ENCODE measurements at places on chromosomes 13 and 19. TPM values are rescaled to one million over a fixed set of nuclear protein-coding genes. Genes with fewer than 3 reads are reported as not detected.

- H3K27ac ChIP-seq, result peak overlapping the region; percentile 3
- H3K36me3 ChIP-seq, result no peaks in the 10 kb centered on the region
- peaks cover 28% of the 10 kb centered on the region for H3K4me1 ChIP-seq
- H3K27me3 ChIP-seq, result no peaks in the 10 kb centered on the region
- peak; percentile 57 for DNase-seq
These were observed 98.5 kb downstream of the MIPEP start for GRCh38 chr13:23790577-23791170.

GRCh38 chr13:31827707-31828106 is 88.4 kb downstream of the RXFP2 start:
- H3K4me3 ChIP-seq, result no peak overlapping the region
- no peak overlapping the region for H3K27ac ChIP-seq
- no peak for DNase-seq
- H3K36me3 ChIP-seq, result no peaks in the 10 kb centered on the region

GRCh38 chr13:112907871-112908331 is 61.1 kb upstream of the MCF2L start:
- H3K27me3 ChIP-seq, result no peaks in the 10 kb centered on the region
- DNase-seq, result no peak
- no peaks in the 10 kb centered on the region for H3K36me3 ChIP-seq
- H3K27ac ChIP-seq, result no peak overlapping the region

- no peaks in the 10 kb centered on the region for H3K36me3 ChIP-seq
- no peak overlapping the region for H3K4me3 ChIP-seq
- DNase-seq, result no peak
- no peak overlapping the region for H3K27ac ChIP-seq
- no peaks in the 10 kb centered on the region for H3K27me3 ChIP-seq
These were observed 11.2 kb upstream of the N4BP2L2 start for GRCh38 chr13:32549788-32550187.

GRCh38 chr13:75384879-75385707 is 96.9 kb downstream of the TBC1D4 start:
- no peaks in the 10 kb centered on the region for H3K27me3 ChIP-seq
- H3K27ac ChIP-seq, result no peak overlapping the region
- H3K4me1 ChIP-seq, result no peaks in the 10 kb centered on the region

DNA sequence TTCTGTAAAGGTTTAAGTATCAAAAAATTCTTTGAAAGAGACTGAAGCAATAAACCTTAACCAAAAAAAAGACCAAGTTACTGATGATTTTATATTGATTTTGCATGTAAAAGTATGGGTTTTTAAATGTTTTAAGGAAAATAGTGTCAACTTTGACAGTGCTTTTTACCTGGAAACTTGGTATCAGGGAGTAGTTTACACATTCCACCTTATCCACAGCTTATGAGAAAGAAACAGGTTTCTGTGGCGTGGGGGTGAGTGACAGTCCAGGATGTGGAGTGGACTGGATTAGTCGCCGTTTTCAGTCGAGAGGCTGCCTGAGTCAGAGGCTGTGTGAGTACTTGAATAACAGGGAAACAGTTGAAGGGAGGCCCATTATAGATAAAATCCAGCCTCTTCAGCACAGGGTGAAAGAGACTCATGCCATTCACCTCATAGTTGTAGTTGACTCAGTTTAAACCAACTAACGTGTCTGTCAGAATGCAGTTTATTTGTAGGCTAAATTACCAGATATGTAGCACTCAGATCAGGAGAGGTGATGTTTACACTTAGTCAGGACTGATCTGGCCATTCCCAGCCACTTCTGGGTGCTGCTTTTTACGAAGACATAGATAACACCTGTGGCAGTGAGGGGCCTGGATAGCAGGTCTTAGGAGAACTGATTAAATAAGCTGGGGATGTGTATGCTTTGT is 595 bp upstream of the GPR183 start:
- DNase-seq, result peak; percentile 81
- H3K4me3 ChIP-seq, result no peak overlapping the region
- H3K36me3 ChIP-seq, result no peaks in the 10 kb centered on the region
- no peaks in the 10 kb centered on the region for H3K27me3 ChIP-seq
- H3K27ac ChIP-seq, result peak overlapping the region; percentile 95

- DNase-seq, result no peak
- peaks cover 24% of the 10 kb centered on the region for H3K36me3 ChIP-seq
- H3K27ac ChIP-seq, result no peak overlapping the region
- H3K4me3 ChIP-seq, result no peak overlapping the region
- H3K4me1 ChIP-seq, result no peaks in the 10 kb centered on the region
These were observed 12.3 kb downstream of the KDELR1 start for GRCh38 chr19:48379058-48379457.

- no peaks in the 10 kb centered on the region for H3K27me3 ChIP-seq
- DNase-seq, result no peak
- H3K36me3 ChIP-seq, result no peaks in the 10 kb centered on the region
- H3K4me3 ChIP-seq, result no peak overlapping the region
These were observed 170.1 kb downstream of the OLFM4 start for GRCh38 chr13:53198736-53199135.

GRCh38 chr13:21297447-21297846 is 121.0 kb downstream of the MRPL57 start:
- H3K27me3 ChIP-seq, result no peaks in the 10 kb centered on the region
- H3K4me1 ChIP-seq, result peaks cover 15% of the 10 kb centered on the region
- DNase-seq, result no peak

DNA sequence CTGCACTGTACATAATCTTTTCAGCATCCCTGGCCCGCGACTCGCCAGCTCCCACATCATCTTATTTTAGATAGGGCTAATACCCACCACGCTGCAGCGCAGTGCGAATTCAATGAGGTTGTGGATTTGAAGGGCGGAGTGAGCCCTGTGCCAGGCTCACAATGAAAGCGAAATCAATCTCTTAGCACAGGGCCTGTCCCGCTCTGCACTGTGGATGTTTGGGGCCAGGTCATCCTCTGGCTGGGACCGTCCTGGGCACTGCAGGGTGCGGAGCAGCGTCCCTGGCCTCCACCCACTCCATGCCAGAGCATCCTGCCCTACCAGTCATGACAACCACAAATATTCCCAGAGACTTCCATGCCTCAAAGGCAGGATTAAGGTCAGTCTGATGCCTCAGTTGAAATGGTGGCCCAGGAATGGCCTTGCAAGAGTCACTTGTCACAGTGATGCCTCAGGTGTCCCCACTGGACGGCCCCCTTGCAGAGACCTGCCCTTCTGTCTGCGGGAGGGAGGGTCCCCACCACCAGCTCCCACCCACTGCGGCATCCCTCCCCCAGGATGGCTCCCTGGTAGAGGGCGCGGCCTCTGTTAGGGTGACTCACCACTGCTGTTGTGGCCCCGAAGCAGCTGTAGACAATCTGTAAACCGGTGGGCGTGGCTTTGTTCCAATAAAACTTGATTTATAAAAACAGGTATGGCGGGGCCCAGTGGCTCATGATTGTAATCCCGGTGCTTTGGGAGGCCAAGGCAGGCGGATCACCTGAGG is 5.6 kb downstream of the UHRF1 start:
- H3K4me3 ChIP-seq, result no peak overlapping the region
- DNase-seq, result no peak
- H3K36me3 ChIP-seq, result no peaks in the 10 kb centered on the region
- H3K27ac ChIP-seq, result no peak overlapping the region
- no peaks in the 10 kb centered on the region for H3K27me3 ChIP-seq
- H3K4me1 ChIP-seq, result peaks cover 19% of the 10 kb centered on the region

DNA sequence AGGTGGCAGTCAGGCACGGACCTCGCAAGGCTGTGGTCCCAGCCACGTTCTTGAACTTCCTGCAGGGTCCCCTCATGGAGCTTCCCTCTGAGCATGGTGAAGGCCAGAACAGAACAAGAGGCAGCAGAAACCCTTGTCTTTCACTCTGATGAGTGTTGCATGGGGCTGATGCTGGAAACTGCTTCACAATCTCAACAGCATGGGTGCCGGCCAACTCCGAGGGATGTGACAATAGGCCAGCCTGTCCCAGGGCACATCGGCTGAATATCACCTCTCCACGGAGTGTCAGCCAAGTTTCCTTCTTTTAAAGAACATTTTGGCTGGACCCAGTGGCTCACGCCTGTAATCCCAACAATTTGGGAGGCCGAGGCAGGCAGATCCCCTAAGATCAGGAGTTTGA is 173.9 kb downstream of the FOXO1 start:
- H3K4me1 ChIP-seq, result peaks cover 3% of the 10 kb centered on the region
- no peaks in the 10 kb centered on the region for H3K27me3 ChIP-seq
- DNase-seq, result no peak
- no peaks in the 10 kb centered on the region for H3K36me3 ChIP-seq
- H3K4me3 ChIP-seq, result no peak overlapping the region

- no peaks in the 10 kb centered on the region for H3K4me1 ChIP-seq
- no peak overlapping the region for H3K4me3 ChIP-seq
- DNase-seq, result no peak
- H3K36me3 ChIP-seq, result no peaks in the 10 kb centered on the region
These were observed 1019.0 kb downstream of the DIAPH3 start for GRCh38 chr13:59144700-59145099.

DNA sequence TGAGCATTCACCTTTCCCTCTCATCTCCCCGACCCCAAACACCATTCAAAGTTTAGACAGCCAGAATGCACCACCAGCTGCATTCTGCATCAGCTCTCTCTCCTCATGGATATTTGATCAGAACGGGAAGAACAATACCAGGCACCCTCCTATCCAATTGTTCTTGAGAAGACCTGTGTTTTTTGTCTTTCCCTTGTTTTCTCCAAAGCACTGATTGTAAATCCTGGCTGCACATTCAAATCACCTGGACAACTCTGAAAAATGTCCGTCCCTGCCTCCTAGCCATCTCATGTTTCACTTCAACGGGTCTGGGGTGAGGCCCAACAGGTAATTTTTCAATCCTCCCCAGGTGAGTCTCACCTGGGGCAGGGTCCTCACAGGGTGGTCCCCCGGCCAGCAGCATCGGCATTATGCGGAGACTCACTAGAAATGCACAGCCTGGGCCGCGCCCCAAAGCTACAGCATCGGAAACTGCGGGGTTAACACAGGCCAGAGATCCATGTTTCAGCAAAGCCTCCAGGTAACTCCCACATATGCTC is 5.5 kb downstream of the IRS2 start:
- no peaks in the 10 kb centered on the region for H3K27me3 ChIP-seq
- H3K36me3 ChIP-seq, result peaks cover 18% of the 10 kb centered on the region
- H3K4me1 ChIP-seq, result peaks cover 42% of the 10 kb centered on the region
- peak overlapping the region; percentile 3 for H3K27ac ChIP-seq

DNA sequence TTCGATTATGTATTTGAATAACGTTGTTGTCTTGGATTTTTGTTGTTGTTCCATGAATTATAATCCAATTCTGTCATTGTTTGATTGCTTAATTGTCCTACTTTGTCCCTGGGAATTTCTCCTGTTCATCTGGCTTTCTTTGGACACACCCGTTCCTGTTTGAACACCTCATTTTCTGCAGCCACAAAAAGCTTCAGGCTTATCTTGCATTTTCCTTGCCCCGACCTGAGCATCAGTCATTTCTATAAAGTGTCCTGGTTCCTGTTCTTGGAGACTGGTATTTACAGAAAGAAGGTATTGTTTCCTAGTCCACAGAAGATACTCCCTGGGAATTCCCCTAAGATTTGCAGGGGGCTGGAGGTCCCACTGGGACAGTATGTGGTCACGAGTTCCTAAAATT is 731.8 kb upstream of the ARGLU1 start:
- H3K27ac ChIP-seq, result no peak overlapping the region
- no peaks in the 10 kb centered on the region for H3K4me1 ChIP-seq
- no peak for DNase-seq
- no peak overlapping the region for H3K4me3 ChIP-seq
- H3K27me3 ChIP-seq, result no peaks in the 10 kb centered on the region

DNA sequence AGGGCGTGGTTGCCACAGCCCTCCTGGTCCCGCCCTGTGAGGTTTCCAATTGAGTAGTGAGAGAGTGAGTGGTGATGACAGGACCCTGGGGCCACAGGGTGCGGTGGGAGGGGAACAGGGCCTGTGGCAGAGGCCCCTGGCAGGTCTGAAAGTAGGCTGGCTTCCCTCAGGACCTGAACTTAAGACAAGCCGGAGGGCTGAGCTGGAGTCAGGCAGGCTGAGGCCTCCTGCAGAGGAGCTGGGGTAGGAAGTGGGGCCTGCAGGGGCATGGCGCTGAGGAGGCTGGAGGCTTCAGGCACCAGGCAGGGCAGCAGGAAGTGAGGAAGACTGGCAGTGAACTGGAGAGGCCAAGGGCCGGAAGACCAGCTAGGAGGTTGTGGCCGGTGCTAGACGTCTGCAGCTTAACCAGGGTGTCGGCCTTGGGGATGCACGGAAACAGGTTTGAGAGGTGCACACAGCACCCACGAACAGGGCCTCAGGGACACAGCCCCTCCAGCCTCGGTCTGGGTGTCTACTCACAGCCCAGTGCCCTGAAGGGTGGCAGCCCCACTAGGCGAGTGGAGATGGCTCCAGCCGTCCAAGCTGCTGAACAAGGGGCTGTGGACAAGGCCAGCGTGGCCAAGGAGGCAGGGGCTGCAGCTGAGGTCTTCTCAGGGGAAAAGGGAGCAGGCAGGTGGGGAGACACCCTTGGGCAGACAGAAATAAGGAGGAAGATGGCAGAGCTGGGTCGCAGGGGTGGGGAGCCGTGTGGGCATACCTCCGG is 17.8 kb downstream of the POP4 start:
- no peaks in the 10 kb centered on the region for H3K36me3 ChIP-seq
- no peak for DNase-seq
- no peaks in the 10 kb centered on the region for H3K27me3 ChIP-seq

DNA sequence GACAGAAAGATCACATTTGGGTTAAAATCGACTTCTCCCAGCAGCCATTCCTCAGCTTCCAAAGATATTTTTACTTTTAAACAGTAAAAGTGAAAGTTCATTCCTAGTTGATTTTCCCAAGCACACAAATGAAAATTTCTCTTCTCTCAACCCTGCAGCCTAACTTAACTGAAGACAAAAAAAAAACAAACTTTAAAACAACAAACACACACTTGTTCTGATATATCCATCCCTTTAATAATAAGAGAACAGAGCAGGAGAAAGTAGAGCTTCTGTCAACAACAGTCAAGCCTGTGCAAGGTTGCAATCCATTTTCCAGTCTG is 72.9 kb downstream of the STK24 start:
- H3K27ac ChIP-seq, result peak overlapping the region; percentile 85
- H3K36me3 ChIP-seq, result no peaks in the 10 kb centered on the region
- no peak for DNase-seq
- H3K4me3 ChIP-seq, result no peak overlapping the region
- H3K4me1 ChIP-seq, result peaks cover 74% of the 10 kb centered on the region
- H3K27me3 ChIP-seq, result no peaks in the 10 kb centered on the region

DNA sequence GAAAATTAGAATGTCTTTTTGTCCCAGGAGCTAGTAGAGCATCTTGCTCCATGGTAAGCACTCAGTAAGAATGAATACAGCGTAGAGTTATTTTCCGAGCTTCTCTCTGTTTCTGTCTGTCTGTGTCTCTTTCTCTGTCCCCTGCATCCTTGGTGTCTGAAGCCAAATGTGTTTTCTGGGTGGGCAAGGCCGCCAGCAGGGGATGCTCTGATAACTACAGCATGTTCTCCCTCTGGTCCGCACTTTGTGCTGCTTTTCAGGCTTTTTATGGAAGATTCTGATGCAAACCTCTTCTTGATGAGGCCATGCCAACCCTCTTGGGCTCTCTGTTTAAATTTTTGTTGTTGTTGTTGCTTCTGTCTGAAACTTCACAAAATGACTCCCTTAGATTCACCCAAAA is 142.8 kb upstream of the UBL3 start:
- no peaks in the 10 kb centered on the region for H3K36me3 ChIP-seq
- no peak overlapping the region for H3K27ac ChIP-seq
- no peak for DNase-seq
- H3K4me3 ChIP-seq, result no peak overlapping the region

GRCh38 chr19:14510311-14511228 is 7.6 kb downstream of the DNAJB1 start:
- DNase-seq, result peak; percentile 12
- no peak overlapping the region for H3K4me3 ChIP-seq
- peaks cover 9% of the 10 kb centered on the region for H3K4me1 ChIP-seq

Gene SLITRK6
- not detected for total RNA-seq

Gene DMAC2
- total RNA-seq, result 39.1 TPM

Gene MAST1
- total RNA-seq, result not detected

Gene SLC7A1
- total RNA-seq, result 29.4 TPM

Gene CBY2
- not detected for total RNA-seq
